ENCODE measurements at places on chromosomes 2 and 18.

- DNase-seq, result no peak
Observed at GRCh38 chr2:8178911-8179310, 502.9 kb upstream of the ID2 start.

DNA sequence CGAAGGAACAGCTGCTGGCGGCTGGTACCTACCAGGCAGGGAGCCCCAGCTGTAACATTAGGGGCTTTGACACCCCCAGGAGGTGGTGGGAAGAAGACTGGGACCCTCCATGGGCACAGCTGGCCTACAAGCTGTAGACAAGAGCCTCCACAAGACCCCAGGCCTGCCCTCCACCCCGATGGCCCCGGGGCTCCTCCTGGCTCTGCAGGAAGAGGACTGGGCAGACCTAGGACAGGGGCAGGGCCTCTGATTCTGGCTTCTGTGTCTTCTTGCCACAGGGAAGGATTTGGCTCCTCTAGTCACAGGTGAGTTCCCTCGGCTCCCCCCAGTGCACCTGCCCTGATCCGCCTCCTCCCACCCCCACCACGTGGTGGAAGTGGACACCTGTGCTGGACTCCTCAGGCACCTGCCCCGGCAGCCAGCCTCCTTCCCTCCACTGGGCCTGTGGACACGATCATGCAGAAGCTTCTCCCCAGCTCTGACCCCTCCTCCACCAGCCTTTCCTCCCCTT, 53.4 kb upstream of the ODC1 start:
- no peak for DNase-seq

- DNase-seq, result peak; percentile 26
Observed at GRCh38 chr2:24359129-24360049, 947 bp downstream of the ITSN2 start.

DNA sequence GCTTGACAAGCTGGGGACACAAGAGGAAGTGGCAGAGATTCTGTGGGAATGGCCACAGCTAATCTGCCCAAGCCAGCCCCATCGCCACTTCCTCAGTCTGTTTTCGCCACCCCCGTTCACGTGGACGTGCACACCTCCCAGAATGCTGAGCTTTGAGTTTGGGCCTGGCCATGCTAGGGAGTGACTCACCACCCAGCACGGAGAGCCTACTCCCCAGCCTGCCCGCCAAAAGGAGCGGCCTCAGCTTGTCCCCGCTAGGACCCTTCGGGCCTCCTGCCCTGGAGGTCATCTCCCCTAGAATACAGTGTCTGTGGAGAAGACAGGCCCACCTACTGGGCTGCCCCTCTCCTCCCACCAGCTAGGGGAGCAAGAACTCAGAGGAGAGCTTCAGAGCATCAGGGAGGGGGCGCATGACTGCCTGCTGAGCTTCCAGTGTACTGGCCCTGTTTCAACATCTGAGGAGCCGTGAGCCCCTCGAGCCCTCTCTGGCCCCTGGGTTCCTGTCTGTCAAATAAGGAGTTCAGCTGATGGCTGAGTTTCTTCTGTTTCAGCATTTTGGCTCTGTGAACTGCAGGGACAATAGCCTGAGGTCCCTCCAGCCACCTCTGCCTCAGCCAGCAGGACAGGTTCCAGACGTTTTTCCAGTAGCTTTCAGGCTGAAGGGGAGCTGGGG, 5.1 kb downstream of the SLC35F6 start:
- peak; percentile 73 for DNase-seq

DNA sequence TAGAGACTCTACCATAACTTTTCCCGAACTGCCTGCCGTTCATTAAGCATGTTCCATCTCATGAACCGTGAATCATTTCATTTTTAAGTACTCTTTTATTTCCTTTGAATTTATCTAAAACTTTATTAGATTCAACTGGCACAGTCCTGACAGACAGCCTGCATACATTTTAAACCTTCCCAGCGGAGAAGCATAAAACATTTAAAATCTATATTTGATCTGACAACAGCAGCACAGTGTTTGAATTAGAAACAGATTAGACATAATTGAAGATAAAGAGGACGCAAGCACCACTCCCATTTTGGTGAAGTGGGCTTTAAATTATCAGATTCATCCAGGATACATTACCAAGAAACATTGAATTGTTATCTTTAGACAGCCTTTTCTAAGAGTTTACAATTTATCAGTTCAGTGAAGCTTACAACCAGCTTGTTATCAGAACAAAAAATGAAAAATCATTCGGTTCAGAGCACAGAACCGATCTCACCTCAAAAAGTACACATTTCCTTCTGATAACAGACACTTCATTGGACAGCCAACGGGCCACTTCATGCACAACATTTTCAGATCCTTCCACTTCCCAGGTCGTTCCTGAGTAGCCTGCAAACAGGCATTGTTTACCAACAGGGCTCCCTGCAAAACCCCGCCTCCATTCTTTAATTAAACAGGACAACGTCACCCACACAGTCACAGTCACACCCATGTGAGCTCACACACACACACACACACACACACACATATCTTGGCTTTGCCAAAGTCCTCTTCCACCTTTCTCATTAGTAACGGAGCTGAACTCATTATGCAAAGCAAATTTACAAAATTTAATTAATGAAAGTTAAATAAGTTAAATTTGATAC, 171.2 kb downstream of the SP3 start:
- no peak for DNase-seq

DNA sequence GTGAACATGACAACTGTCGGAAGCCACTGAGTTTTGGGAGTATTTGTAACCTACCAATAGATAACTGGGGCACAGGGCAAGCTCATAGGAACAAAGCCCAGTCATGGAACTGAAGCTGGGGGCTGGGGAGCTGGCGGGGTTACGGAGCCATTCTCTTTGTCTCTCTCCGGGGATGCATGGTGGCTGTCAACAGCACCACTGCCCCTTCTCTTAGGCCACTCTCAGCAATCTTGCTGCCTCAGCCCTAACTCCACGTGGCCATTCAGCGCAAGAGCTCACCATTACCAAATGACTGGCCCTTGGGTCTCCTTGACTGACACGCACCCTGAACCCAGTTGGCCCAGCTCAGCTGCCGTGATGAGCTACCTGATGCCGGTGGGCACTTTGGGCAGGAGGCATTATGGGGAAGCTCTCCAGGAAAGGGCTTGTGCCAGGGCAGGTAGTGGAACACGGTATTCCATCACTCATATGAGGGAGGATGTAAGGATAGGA, 33.6 kb upstream of the ODC1 start:
- DNase-seq, result no peak
